ENCODE measurements at places on chromosomes 4 and X.

- DNase-seq, result no peak
Measured at GRCh38 chrX:13327666-13328065, 7.8 kb upstream of the ATXN3L start.

GRCh38 chr4:89803915-89804314 lies 33.0 kb downstream of the SNCA start:
- DNase-seq, result no peak

DNA sequence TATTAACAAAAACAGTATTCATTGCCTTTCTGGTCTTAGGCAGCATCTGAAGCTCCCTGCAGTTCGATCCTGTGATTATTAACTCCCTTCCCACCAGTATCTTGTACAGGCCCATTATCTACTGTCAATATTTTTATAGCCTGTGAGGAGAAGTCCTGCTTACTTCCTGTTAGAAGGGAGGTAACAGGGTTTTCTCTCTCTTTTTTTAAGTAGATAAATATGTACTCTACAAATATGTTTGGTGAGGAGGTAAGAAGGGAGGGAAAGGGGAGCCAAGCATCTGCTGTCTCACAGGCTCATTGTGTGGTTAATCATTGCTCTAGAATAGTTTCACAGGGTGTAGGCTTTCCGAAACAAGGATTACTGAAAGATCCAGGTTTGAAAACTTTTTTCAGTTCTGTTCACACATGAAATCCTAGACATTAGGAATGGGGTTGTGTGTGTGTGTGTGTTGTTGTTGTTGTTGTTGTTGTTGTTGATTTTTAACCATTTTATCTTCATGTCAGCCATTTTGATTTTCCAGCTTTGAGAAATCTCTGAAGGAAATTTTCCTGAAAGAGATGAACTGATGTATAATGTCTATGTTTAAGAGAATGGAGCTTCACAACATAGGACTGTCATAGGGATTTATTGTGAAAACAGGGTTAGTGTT lies 14.2 kb downstream of the ATOH1 start:
- no peak for DNase-seq

DNA sequence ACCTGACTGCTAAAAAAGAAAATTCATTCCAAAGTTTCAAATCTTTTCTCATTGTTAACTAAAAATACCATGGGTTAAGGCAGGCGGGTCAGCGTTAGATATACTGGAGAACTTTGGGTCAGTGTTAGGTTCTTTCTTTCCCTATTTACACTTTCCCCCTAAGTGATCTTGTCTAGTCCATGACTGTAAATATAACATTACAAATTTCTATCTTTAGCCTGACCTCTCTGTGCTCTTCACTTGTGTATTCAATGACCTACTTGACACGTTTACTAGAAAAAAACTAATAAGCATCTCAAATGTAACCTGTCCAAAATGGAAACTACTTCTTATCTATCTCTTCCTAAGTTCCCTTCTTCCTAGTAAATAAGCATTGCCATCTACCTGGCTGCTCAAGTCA lies 95.3 kb downstream of the JADE1 start:
- no peak for DNase-seq

- no peak for DNase-seq
Measured at GRCh38 chr4:57320849-57321248, 210.7 kb upstream of the IGFBP7 start.
